ENCODE measurements at places on chromosomes 5 and 9. TPM values are rescaled to one million over a fixed set of nuclear protein-coding genes. Genes with fewer than 3 reads are reported as not detected.

GRCh38 chr5:146867996-146868708 is 10.4 kb downstream of the PPP2R2B start:
- no peak for DNase-seq

DNA sequence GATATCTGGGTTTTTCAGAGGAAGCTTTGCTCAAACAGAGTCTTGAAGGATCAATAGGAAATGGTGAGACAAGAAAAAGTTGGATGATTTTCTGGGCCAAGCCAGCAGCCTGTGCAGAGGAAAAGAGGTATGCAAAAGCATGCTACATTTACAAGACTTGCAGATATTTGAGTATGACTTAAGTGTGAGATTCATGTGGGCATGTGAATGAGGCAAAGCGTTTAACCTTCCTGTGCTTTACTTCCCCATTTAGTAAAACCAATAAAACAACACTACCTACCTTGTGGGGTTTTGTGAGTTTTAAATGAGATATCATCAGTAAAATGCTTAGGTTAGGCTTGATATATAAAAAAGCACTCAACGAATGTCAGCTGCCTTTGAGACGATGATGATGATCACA is 58.1 kb downstream of the PIP5K1B start:
- DNase-seq, result no peak

- DNase-seq, result peak; percentile 52
These were observed 43.5 kb upstream of the SLC12A7 start for GRCh38 chr5:1155191-1156032.

The SPAAR gene
- 0.17 TPM for polyA plus RNA-seq

DNA sequence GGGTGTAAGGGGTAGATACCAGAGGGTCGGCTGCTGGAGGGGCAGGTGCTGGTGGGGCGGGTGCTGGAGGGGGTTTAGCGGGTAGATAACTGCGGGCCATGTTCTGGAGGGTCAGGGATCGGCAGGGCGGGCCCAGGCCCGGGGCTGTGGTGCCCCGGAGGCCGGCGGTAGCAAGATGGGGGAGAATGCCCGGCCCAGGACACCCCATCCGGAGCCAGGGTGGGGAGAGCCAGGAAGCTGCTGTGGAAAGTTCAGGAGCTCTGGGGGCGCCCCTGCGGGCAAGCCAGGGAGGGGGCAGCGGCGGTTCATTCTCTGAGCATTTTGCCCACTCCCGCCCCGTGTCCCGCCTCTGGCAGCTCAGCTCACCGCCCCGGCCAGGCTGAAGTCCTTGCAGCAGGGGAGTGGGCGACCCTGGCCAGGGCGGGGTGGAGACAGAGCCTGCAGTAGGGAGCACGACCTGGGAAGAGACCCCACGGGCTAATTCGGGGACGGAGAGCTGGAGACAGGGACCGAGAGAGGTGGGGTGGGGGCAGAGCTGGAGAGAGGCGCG is 538 bp downstream of the PRRT1B start:
- DNase-seq, result peak; percentile 51

DNA sequence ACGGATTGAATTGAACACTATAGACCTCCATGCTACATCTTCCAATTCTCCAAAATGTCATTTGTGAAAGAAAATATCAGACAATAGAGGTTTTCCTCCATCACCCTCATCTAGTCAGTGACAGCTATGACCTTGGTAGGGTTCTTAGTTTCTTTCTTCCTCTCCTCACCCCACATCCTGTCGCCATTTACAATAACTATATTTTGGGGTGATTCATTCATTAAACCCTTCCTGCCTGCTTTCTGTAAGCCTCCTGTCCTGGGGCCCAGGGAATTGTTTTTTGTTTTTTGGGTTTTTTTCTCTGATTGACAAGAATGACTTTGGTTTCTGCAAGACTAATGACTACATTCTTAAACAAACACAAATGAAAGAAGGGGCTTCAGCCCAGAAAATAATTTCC is 82.6 kb downstream of the PRELID2 start:
- no peak for DNase-seq

The RMRP gene
- 15.3 TPM for polyA plus RNA-seq

GRCh38 chr5:136356747-136357469 is 8.4 kb downstream of the TRPC7 start:
- no peak for DNase-seq

The NR6A1 gene
- 44.2 TPM for polyA plus RNA-seq

DNA sequence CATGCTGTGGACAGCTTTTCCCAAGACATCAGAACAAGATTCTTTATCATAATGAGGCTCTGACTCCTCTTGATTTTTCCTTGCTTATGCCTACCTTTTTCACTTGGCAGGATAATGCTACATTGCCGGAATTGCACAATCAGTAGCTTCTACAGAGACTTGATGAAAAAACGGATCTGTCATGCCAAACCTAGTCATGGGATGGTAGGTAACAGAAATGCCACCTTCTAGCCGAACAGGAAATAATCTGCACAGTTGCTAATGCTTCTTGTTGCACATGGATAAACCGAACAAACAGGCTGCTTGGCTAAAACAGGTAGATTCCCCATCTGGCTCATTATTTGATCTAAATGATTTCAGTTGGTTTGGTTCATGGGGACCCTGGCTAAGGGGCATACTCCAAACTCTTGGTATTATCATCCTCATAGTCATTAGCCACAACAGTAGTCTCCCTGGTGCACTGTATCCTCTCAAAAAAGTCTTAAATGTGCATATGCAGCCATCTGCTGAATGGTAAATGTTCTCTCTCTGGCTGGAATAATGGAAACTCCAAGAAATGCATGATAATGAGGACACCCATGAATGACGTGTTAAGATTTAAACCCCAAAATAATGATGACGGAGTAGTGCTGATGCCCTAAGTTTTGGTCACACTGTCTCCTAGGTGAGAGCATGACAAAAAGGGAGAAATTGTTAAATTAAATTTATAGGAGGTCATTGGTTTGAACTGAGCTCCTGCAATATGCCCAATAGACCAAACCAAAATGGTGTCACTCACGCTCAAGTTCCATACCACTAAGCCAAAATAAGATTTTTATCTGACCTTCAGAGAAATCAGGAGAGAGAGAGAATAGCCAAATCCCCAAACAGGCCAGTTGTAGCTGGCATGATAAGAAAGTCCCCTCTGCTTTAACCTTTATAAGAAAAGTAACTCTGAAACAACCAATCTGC is 47.0 kb downstream of the RAPGEF1 start:
- no peak for DNase-seq

- no peak for DNase-seq
These were observed 58.0 kb downstream of the ACO1 start for GRCh38 chr9:32442433-32442832.
